ENCODE measurements at places on chromosomes 12 and 14.

DNA sequence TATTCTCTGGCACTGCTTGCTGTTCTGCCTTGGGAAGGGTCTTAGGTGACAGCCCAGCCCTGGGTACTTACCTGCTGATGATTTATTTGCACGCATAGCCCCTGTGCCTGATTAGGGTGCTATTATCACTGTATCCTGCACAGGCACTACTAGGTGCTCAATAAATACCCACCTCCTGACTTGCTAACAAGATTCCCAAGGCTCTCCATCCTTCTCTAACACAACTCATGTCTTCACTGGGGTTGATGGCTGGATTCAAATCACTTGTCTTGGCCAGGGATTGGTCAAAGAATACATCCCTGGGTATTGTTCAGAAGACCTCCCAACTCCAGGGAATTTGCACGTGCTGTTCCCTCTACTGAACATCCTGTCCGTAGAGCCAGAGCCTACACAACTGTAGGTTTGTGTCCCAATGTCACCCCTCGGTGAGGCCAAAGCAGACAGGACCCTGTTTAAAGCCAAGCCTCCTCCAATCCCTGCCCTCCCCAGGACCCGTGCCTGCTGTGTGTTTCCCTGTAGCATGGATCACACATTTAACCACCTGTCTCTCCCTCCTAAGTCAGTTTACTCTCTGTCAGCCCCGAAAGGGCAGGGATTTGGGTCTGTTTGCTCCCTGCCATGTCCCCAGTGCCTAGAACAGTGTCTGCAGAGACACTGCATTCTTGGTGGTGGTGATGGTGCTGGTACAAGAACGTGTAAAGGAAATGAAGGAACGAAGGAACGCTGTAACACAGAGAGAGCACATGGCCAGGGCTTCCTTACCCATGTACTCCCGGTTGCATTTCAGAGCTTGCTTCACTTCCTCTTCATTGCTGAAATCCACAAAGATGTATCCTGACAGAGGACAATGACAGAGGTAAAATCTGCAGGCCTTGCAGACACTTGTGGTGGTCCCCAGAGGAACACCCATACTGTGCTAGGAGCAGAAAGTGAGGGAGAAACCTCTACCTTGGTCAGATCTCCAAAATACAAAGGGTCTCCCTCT lies 16.5 kb downstream of the RBM19 start:
- DNase-seq, result no peak

- no peak for DNase-seq
Observed at GRCh38 chr12:28132398-28132797, 57.9 kb upstream of the CCDC91 start.

- DNase-seq, result no peak
Observed at GRCh38 chr14:71317385-71318096, 410.3 kb downstream of the PCNX1 start.

GRCh38 chr14:79242666-79243065 lies 968.6 kb downstream of the DIO2 start:
- DNase-seq, result no peak

- peak; percentile 58 for DNase-seq
Observed at GRCh38 chr14:38210587-38211216, 3.0 kb downstream of the SSTR1 start.

DNA sequence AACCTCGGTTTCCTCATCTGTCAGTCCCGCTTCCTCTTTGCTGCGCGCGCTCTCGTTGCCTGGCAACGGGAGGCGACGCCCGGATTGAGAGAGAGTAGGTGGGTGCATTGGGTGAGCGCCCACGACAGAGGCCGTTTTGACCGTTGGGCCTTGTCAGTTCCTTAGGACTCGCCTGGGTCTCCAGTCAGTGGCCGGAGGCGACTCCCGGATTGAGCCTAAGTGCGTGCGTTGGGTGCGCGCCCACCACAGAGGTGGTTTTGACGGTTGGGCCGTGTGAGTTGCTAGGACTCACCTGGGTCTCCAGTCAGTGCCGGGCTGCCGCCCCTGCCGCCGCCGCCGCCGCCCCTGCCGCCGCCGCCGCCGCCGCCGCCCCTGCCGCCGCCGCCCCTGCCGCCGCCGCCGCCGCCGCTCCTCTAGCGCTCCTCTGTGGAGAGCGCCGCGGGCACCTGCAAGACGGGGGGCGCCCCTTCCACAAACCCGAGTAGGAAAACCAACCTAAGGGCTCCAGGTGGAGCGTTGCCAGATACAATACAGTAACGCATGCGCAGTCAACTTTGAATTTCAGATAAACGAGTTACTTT lies 37.2 kb downstream of the APOBEC1 start:
- DNase-seq, result peak; percentile 73

DNA sequence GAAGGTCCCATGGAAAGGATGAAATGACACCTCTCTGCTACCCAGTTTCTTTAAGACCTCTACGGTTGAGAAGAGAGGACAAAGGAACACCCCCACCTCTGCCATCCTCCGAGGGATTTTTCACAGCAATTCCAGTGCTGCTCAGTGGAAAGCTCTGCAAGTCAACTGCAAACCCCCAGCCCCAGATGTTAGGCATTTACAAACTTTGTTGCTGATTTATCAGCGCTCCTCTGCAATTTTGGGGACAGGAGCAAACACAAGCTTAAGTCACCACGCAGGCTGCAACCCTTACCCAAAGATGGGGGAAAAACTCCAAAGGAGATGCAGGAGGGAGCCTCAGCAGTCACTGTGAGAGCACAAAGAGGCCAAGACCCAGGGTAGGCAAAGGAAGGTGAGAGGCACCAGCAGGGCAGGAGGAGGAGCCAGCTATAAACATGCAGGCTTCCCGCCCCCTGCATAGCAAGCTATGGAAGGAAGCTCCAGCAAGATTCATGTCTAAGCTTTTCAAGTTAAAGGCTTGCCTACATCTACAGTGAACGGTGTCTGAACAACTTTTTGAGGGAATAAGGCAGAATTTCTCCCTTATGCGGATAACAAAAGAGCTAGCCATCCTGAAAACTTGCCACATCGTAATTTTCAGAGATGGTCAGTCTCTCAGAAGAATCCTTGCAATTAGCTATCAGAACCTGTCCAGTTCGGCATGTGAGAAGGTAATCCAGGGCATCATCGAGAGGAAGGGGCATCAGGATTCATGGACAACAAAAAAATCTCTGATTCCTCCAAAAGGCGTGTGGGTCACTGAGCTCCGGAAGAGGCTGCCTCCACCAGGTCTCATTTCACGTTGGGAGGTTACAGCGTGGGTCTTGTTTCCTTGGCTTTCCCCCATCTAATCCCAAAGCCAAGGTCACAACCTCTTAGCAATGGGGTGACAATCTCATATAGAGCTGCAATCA lies 3.9 kb downstream of the CTDSP2 start:
- peak; percentile 74 for DNase-seq
